ENCODE measurements at places on chromosomes 1 and 21.
A peak's percentile ranks its signal among the peaks of the same experiment; 100 is the strongest.

DNA sequence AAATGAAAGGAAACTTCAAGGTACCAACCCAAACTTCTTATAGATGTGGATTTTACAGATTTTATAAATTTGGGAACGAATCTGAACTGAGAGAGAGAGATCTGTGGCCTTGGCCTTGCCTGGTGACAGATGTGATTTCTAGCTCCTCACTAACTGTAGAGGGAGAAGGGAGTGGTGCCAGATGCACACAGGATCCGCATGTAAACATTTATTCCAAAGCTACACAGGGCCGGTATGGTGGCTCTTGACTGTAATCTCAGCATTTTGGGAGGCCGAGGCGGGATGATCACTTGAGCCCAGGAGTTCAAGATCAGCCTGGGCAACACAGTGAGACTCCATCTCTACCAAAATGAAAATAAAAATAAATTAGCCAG lies 77.1 kb downstream of the PGBD5 start:
- no peak for DNase-seq

DNA sequence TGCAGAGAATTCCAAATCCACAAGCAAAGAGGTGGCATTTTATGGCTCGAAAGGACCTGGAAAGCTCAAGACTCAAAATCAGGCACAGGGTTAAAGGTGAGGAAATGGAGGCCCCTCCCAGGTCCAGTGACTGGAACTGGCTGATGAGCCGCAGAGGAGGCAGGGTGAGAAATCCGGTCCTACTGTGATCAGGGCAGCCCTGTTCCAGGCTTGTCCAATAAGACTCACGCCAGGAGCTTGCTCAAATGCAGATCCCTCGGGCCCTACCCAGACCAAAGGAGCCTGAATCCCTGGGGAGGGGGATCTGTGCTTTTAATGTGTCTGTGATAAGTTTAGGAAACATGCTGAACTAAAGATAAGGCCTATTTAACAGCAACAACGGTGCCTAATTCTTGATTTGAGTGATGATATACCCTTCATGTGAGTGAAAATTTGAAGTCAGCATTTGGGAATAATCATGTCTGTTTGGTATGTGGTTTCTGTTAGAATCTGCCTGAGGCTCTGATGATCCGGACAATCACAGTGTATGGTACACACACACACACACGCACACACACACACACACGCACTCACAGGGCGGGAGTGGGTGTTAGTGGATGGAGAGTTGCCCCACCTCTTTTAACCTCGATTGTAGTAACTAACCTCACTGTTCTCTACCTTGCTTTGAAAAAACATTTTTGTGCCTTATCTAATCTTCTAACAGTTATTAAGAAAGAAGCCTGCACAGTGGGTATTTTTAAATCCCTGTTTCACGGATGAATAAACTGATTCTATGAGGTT lies 54.1 kb upstream of the LYST start:
- no peak for DNase-seq

DNA sequence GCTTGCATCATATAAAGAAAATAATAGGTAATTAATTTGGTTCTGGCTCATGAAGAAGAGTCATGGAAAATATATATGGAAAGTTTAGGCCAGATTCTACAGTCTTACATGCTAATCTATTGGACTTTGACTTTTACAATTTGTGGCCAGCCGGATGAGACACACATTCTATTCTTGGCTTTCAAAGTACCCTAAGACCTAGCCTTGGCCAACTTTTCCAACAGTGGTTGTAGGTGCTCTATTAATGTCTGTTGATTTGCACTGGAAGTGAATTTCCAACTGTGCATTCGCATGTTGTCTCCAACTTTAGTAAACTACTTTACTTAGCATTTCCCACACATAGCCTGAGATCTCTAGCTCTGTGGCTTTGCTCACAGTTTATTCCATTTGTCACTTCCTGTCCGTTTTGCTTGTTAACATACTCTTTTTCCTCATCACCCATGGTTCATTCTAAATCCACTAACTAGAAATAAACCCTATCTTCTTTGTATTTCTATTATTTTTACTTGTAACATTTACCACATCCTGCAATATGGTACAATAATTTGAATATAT lies 644.0 kb downstream of the PTPRC start:
- no peak for DNase-seq

GRCh38 chr21:34510148-34511142 lies 1.6 kb downstream of the KCNE1 start:
- DNase-seq = peak; percentile 41

- peak; percentile 83 for DNase-seq
Observed at GRCh38 chr1:15046487-15047165, 106.9 kb upstream of the TMEM51 start.

DNA sequence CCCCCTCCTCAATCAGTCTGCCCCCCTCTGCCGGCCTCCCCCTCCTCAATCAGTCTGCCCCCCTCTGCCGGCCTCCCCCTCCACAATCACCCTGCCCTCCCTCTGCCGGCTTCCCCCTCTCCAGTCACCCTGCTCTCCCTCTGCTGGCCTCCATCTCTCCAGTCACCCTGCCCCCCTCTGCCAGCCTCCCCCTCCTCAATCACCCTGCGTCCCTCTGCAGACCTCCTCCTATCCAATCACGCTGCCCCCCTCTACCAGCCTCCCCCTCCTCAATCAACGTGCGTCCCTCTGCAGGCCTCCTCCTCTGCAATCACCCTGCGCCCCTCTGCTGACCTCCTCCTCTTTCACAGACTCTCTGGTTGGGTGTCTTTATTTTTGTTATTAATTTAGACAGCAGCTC lies 11.5 kb upstream of the C1orf198 start:
- DNase-seq = no peak

DNA sequence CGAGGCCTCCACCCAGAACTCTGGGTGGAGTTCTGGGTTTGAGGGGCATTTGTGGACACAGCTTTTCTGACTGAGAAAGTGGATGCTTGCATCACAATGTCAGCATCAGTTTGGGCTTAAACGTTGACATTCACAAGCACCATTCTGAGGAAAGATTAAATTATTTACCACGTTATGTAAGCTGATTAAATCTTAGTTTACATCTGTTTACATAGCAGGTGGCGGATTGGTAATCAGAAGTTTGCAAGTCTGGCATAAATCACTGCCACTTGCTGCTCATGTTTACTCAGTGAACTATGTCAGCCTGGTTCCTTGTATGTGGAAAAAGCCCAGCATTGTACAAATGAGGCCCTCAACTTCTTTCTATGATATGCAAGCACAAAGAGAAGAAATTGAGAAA lies 310.1 kb downstream of the PAPPA2 start:
- DNase-seq = no peak
